Right ventricle myocardium inferior (tissue), 1 donor: ENCODE measurements at places on chromosomes 12 and 14. TPM values are rescaled to one million over a fixed set of nuclear protein-coding genes. Genes with fewer than 3 reads are reported as not detected.

ENO2 gene
- 10.2 TPM for total RNA-seq

TM7SF3 gene
- total RNA-seq, result 22.3 TPM

GZMH gene
- 1.2 TPM for total RNA-seq

NRIP2 gene
- total RNA-seq, result 3.2 TPM

CRIP2 gene
- total RNA-seq, result 1,081 TPM

TRPV4 gene
- 0.32 TPM for total RNA-seq

CCDC197 gene
- total RNA-seq, result 0.84 TPM

ALG10B gene
- 6.7 TPM for total RNA-seq

MFAP5 gene
- total RNA-seq, result 56.0 TPM

TCL1B gene
- not detected for total RNA-seq

AICDA gene
- 0.08 TPM for total RNA-seq

TTC6 gene
- not detected for total RNA-seq

FGF23 gene
- not detected for total RNA-seq

BATF gene
- total RNA-seq, result 0.84 TPM

DIO2 gene
- total RNA-seq, result 1.6 TPM

MAX gene
- 92.1 TPM for total RNA-seq

TMEM260 gene
- 5.9 TPM for total RNA-seq

CSRNP2 gene
- total RNA-seq, result 25.7 TPM

OAS2 gene
- 5.0 TPM for total RNA-seq

B4GALNT3 gene
- 36.6 TPM for total RNA-seq

KCNJ8 gene
- 57.0 TPM for total RNA-seq

SERPINA5 gene
- 4.1 TPM for total RNA-seq

DRAM1 gene
- 6.2 TPM for total RNA-seq

WDR89 gene
- total RNA-seq, result 6.6 TPM

RNASE7 gene
- not detected for total RNA-seq

SCFD1 gene
- total RNA-seq, result 42.5 TPM

B4GALNT1 gene
- total RNA-seq, result 7.3 TPM

ADIPOR2 gene
- 38.4 TPM for total RNA-seq

OR4K5 gene
- not detected for total RNA-seq

LRRC10 gene
- 39.2 TPM for total RNA-seq

NRL gene
- 1.8 TPM for total RNA-seq

NKX2-1 gene
- total RNA-seq, result not detected

TAS2R46 gene
- 0.43 TPM for total RNA-seq

CCDC60 gene
- total RNA-seq, result not detected

AKAP6 gene
- total RNA-seq, result 160 TPM

SERPINA3 gene
- total RNA-seq, result 112 TPM

CD163L1 gene
- total RNA-seq, result 3.0 TPM

HOXC4 gene
- not detected for total RNA-seq

MYBPC1 gene
- total RNA-seq, result 7.3 TPM

STXBP6 gene
- total RNA-seq, result 41.4 TPM

ADAMTS20 gene
- total RNA-seq, result not detected

REM2 gene
- not detected for total RNA-seq

SNX6 gene
- 66.4 TPM for total RNA-seq
